NCI-H1092 treated with DMSO at 0.1 percent for 48 hours (cell line): ENCODE measurements at places on chromosomes 7 and 10.

DNA sequence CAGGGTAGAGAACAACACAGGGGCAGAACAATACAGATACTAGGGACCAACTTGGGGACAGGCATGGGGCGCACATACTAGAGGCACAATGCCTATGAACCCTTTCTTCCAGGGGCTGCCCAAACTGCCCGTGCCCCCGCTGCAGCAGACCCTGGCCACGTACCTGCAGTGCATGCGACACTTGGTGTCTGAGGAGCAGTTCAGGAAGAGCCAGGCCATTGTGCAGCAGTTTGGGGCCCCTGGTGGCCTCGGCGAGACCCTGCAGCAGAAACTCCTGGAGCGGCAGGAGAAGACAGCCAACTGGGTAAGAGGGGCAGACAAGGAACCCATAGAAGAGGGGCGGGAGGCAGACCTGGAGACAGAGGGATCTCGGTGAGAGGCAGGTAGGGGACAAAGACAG is 5.8 kb downstream of the CHAT start:
- no peak for DNase-seq

GRCh38 chr10:17918187-17918903 is 33.4 kb upstream of the SLC39A12 start:
- DNase-seq: no peak

- DNase-seq: no peak
These were observed 2.7 kb upstream of the ST8SIA6 start for GRCh38 chr10:17457083-17457482.

DNA sequence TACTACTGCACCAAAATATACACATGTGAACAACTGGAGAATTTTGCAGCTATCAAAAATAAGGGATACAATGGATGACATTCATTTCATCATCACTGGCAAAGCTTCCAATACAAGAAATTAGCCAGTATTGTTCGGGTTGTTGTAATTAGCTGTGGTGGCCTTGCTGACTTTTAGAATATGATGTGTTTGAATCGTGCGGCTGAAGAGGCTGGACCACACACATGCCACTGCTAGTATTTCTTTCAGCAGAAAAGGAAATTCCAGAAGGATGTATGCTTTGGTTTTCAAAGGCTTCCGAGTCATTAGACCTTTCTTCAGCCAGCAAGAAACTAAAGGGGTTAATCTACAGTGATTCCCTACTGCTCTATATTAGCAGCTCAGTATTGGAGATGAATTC is 16.6 kb downstream of the RPP38 start:
- DNase-seq: no peak

GRCh38 chr7:22694597-22695207 is 32.3 kb upstream of the IL6 start:
- DNase-seq: no peak

DNA sequence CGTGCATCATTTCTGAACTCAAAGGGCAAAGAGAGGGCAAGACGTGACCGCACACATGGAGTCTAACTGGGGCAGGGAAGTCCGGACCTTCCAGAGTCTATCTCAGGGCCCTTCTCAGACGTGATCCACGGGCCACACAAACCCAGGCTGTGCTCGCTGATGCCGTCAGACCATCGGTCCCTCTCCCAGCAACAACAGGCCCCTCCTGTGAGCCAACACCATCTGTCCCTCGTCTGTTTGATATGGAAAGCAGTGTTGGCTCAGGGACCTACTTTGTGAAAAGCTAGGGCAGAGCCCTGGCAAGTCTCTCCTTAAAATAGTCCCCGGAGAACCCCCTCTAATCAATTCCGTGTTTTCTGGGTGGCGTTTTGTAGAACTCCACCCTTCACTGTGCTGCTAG is 208.8 kb downstream of the TCERG1L start:
- DNase-seq: no peak

GRCh38 chr10:28769091-28769604 is 91.8 kb downstream of the BAMBI start:
- DNase-seq: peak; percentile 66

DNA sequence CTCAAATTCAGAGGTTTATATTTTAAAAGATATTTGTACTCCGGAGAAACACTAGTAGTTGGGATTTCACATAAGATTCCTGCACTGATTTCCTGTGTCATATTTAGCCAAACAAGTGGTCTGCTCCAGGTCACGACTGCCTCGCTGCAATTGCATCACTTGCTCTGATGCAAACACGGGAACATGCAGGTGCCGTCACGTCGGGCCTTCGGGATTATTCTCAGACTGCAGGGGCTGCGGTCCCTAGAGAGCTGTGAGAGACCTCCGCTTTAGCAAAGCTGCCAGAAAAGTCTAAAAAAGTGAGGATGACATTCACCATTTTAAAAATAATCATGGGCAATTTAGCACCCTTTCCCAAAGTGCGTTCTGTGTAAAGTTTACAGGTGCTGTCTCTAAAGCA is 93.5 kb upstream of the DDC start:
- no peak for DNase-seq

- peak; percentile 66 for DNase-seq
These were observed 5.7 kb upstream of the AP5Z1 start for GRCh38 chr7:4769761-4770160.

- DNase-seq: no peak
These were observed 144.5 kb downstream of the LRMDA start for GRCh38 chr10:75575940-75576339.

GRCh38 chr7:5625938-5626337 is 155.5 kb downstream of the RNF216 start:
- DNase-seq: no peak

DNA sequence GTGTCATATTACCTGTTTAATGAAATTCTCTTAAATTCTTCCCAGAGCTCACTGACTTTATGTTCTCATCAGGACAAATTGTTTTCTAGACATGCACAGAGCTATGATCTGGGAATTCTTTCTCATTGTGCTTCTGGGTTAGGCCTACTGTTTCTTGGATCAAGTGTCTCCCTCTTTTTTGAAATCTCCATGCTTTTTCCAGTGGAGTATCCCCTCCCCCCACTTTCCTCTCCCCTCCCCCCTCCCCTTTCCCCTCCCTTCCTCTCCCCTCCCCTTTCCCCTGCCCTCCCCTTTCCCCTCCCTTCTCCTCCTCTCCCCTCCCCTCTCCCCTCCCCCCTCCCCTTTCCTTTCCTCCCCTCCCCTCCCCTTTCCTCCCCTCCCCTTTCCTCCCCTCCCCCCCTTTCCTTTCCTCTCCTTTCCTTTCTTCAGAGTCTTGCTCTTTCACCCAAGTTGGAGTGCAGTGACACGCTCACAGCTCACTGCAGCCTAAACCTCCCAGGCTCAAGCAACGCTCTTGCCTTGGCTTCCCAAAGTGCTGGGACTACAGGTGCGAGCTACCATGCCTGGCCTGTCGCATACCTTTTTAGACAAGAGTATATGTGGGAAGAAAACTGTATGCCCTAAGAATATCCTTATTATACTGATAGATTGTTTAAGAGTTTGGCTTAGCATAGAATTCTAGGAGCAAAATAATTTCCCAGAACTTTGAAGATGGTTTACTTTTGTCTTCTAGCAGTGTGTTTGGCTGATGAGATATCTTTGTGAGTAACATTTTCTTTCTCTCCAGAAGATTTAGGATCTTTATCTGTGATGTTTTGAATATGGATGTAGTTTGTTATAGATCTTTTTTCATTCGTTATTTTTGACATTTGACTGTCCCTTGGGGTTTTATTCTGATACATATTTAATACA is 2.5 kb downstream of the DYNC2I1 start:
- no peak for DNase-seq

DNA sequence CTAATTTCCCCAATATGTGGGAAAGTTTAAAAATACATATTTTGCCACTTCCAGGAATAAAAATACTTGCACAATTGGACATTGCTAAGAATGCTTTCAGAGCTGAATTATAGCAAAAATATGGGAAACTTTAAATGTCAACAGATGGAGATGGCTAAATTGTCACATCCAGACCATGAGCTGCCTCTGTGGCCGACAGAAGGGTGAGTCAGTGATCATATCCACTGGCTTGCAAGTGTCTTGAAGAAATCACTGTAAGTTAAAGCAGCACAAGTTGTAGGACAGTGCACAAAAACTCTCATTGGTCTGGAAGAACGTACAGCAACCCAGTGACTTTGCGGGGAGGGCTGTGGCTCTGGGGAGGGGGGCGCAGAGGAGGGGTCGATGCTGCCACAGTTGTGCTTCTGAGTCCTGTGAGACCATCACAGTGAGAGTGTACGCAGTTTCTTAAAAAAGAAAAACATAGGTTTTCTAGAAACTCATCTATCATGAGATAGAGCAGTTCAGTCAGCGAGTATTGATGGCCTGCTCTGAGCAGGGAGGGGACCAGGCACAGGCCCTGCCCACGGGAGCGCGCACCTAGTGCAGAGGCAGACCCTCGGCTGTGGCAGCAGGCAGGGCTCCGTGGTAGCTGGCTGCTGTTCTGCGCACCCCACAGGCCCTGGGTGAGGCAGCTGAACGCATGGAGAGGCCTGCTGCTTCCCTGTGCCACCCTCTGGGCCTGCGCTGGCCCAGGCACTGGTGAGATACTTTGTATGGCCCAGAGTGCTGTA is 25.5 kb downstream of the LRRC27 start:
- DNase-seq: no peak

DNA sequence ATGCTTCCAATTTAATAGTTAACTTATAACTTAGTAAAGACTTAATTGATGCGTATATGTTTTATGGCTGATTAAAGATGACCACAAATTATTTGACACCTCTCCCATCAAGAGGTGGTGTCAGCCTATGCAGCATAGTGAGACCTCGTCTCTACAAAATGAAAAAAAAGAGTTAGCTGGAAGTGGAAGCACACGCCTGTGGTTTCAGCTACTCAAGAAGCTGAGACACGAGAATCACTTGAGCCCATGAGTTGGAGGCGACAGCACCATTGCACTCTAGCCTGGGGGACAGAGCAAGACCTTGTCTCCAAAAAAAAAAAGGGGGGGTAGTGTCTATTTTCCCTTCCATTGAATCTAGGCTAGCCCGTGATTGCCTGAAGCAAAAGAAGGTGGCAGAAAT is 99.1 kb upstream of the ABI1 start:
- no peak for DNase-seq

- DNase-seq: peak; percentile 24
These were observed 337.4 kb downstream of the CRPPA start for GRCh38 chr7:16083931-16084330.

- DNase-seq: no peak
These were observed 20.4 kb downstream of the SH2B2 start for GRCh38 chr7:102306916-102307677.

DNA sequence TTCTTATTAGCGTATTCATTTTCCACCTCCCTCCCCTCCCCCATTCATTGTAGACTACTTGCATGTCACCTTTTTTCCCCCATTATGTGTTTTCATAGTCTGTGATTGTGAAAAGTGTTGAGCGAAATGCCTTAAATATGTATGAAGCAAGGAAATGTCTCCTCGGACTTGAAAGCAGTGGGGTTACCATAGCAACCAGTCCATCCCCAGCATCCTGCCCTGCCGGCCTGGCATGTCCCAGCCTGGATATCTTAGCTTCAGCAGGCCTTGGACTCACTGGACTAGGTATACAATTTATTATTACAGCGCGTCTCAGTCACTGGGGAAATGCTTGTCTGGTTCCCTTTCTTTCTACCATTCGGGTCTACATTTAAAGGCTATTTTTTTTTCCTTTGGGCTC is 283.6 kb downstream of the BICC1 start:
- DNase-seq: no peak

DNA sequence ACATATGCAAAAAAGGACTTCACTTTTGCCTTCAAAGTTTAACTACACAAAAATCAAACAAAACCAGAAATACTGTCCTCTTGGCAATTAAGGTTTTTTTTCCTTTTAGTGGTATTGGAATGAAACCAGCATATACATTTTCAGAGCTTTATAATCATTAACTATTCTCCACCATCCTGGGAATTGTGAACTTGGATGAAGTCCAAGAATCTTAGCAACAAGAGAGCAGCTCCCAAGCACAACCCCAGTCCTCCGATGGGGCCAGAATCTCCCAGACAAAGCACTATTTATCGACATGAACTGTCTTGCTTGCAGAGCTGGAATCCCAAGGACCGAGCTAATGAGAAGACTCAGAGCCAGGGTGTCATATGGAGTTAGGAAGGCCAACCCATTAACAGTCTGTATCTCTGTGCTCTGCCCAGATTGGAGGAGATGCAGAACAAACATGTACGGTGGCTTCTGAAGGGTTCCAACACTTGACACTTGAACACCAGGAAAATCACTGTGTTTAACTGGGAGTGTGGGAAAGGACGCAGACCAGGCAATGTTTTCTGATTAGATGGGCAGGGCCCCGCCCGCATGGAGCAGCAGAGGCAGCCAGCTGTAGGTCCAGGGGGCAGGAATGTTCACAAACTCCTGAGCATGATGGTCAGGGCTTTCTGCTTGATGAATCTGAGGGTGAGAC is 35.5 kb downstream of the PPP1R3C start:
- peak; percentile 39 for DNase-seq

DNA sequence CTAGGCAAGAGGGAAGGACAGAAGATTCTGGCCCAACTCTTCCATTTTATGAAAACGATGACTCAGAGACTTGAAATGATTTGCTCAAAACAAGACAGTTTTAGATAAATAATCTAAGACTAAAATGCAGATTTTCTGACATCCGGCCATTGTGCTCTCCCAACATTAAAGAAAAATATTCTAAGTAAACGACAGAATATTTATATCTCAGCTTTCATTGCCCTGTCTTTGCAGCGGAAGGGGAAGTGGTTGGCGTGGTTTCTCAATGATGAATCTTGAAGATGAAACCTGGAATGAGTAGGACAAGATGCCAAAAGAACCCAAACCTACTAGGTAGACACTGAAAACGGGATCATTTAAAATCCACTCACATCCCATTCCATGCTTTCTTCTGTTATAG is 28.9 kb upstream of the NPY start:
- no peak for DNase-seq

- no peak for DNase-seq
These were observed 73.6 kb downstream of the CYP26A1 start for GRCh38 chr10:93147281-93147680.

- no peak for DNase-seq
These were observed 71.6 kb upstream of the KLF6 start for GRCh38 chr10:3856593-3856992.

- no peak for DNase-seq
These were observed 469.8 kb downstream of the KIF20B start for GRCh38 chr10:90171014-90171722.

DNA sequence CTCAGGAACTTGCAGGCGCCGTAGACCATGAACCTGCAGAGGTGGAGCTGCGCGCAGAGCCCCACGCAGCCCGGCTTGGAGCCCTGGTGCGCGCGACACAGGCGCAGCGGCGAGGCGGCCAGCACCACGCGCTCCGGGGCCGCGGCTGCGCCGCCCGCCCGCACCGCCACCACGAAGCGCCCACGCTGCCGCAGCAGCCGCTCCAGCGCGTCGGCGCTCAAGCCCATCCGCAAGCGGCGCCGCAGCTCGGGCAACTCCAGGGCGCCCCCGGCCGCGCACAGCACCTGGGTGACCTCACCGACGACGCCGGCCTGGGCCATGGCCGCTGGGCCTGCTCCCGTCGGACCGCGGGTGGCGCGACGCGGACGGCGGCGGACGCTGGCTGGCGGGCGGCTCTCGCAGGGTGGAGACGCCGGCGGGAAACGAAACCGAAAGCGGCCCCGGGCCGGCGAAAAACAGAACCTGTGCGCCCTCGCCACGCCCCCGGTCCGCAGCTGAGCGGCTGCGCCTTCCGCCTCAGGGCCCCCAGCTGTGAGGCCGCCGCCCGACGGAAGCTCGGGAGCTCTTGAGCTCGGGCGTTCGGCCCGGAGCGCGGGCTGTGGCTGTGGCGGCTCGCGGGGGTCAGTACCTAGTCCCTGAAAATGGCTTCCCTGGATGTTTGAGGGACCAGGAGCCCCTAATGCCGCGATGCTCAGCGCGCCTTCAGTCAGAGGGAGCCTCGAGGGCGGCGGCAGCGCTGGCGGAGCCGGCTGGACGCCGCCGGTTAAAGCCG is at the start of gene PARP12:
Gene PARP12, minus strand, starts transcription at position 424 of the 772 bp plus-strand sequence. Its CDS starts 104 bp downstream, at position 320.
- DNase-seq: peak; percentile 81
